ENCODE measurements at places on chromosomes 6 and 20.
A peak's percentile ranks its signal among the peaks of the same experiment; 100 is the strongest.

GRCh38 chr6:118318648-118319047 is 229.4 kb upstream of the PLN start:
- DNase-seq, result no peak

DNA sequence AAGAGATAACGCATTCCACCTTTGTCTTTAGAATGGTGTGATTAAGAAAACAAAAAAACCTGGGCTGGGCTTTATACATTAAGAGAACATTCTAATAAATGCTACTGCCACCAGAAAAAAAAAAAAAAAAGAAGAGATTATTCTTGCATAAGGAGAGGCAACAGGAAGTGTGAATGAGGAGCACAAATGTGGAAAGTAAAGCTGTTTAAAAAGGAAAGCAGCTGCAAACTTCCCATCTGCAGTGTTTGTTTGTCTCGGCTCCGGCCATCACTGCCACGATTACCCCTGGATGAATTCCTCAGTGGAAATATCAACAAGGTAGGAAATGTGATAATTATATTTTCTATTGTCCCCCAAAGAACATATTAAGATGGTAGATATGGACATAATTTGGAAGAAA is 223.9 kb downstream of the PHF3 start:
- peak; percentile 64 for DNase-seq

- no peak for DNase-seq
Observed at GRCh38 chr20:9474835-9475415, 39.5 kb upstream of the LAMP5 start.

DNA sequence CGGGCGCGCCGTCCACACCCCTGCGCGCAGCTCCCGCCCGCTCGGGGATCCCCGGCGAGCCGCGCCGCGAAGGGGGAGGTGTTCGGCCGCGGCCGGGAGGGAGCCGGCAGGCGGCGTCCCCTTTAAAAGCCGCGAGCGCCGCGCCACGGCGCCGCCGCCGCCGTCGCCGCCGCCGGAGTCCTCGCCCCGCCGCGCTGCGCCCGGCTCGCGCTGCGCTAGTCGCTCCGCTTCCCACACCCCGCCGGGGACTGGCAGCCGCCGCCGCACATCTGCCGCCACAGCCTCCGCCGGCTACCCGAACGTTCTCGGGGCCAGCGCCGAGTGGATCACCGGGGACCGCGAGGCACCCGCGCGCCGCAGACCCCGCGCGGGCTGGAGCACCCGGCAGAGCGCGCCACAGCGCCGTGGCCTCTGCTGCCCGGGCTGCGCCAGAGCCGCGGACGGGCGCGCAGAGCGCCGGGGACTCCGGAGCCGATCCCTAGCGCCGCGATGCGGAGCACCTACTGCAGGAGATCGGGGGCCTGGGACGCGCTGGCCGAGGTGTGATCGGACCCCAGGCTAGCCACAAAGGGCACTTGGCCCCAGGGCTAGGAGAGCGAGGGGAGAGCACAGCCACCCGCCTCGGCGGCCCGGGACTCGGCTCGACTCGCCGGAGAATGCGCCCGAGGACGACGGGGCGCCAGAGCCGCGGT is at the start of gene BMP2:
TSS of gene BMP2 (plus strand) at position 151 of the 692 bp plus-strand sequence. CDS start 2,441 bp downstream, outside the sequence.
- DNase-seq, result peak; percentile 83

DNA sequence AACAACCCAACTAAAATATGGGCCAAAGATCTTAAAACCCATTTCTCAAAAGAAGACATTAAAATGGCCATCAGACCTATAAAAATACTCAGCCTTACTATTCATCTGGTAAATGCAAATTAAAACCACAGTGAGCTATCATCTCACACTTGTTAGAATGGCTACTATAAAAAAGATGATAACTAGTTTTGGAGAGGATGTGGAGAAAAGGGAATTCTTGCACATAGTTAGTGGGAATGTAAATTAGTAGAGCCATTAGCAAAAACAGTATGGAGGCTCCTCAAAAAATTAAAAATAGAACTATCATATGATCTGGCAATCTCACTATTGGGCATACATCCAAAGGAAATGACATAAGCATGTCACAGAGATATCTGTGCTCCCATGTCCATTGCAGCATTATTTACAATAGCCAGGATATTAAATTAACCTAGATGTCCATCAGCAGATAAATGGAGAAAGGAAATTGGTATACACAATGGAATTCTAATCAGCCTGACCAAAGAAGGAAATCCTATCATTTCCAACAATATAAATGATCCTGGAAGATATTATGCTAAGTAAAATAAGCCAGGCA is 2.9 kb downstream of the SIRPB1 start:
- DNase-seq, result no peak

DNA sequence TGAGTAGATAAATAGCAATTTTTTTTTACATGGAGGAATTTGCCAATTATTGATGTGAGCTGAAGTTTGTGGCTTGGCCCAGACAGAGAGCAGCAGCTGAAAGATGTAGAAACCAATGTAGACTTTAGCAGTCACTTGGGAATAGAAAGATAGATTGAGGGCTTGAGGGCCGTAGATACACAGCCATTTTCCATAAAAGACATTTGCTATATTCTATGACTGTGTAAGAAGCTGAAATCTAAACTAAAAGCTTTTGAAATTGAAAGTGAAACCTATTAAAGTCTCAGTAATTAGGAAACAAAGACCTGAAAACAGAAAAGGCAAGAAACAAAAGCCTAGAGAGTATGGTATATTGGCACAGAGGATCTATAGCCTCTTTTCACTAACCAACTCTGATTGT is 332.7 kb downstream of the CENPW start:
- DNase-seq, result no peak

GRCh38 chr6:153167907-153168306 is 36.8 kb upstream of the RGS17 start:
- DNase-seq, result no peak

GRCh38 chr6:100657678-100658330 is 193.1 kb upstream of the SIM1 start:
- DNase-seq, result peak; percentile 21

- DNase-seq, result peak; percentile 25
Observed at GRCh38 chr6:36053878-36054277, 26.3 kb downstream of the MAPK14 start.

DNA sequence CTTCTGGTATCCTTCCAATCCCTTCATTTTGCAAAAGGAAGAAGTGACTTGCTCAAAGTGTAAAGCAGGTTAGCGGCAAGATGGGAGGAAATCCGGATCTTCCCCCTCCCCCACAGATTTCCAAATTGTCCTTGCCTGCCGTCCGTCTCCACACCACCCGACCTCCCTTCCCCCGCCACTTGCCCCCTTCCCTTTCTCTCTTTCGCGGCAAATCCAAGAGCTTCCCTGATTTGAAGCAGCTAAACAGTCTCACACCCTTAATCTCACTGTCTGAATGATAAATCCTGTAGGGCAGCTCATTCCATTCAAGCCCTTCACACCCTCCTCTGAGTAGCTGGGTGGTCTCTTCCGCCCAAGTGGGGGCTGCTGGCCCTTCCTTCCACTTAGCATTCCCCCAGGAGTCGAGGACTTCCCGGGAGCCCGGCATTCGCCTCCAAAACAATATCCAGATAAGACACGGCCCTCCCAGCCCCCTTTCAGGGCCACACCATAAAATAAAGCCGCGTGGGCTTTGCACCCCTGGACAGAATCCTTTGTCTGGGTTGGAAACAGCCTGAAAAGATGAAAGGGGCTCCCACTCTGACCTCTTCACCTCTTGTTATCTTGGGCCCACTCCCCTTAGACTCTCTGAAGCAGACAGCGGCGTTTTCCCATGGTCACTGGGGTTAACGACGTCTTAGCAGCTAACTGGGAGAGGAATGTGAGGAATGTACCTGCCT is 44.0 kb upstream of the PIM1 start:
- peak; percentile 58 for DNase-seq

- no peak for DNase-seq
Observed at GRCh38 chr6:43516367-43516696, 394 bp downstream of the YIPF3 start.

- no peak for DNase-seq
Observed at GRCh38 chr6:40163924-40164323, 229.7 kb upstream of the MOCS1 start.

GRCh38 chr6:130994319-130995097 is 68.5 kb downstream of the EPB41L2 start:
- no peak for DNase-seq

GRCh38 chr6:31402324-31403282 is 792 bp upstream of the MICA start:
- DNase-seq, result peak; percentile 40

GRCh38 chr6:90135667-90136066 is 161.0 kb downstream of the BACH2 start:
- DNase-seq, result no peak

DNA sequence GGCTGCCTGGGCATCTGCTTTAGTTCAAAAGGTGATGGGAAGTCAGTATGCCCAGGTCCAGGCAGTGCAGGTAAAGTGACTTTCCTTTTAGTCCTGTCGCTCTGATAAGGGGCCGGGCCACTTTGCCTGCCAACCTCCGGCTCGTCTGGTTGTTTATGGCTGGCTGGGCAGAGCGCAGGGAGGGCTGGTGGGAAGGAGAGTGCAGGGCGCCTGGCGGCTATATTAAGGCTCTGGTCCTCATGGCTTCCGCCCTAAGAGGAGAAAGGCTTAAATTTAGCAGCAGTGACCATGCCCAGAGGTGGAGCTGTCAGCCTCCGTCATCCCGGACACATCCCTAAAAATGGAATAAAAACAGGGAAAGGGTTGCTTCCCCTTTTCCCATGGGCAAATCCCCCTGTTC is 14.6 kb downstream of the GATA5 start:
- DNase-seq, result no peak

DNA sequence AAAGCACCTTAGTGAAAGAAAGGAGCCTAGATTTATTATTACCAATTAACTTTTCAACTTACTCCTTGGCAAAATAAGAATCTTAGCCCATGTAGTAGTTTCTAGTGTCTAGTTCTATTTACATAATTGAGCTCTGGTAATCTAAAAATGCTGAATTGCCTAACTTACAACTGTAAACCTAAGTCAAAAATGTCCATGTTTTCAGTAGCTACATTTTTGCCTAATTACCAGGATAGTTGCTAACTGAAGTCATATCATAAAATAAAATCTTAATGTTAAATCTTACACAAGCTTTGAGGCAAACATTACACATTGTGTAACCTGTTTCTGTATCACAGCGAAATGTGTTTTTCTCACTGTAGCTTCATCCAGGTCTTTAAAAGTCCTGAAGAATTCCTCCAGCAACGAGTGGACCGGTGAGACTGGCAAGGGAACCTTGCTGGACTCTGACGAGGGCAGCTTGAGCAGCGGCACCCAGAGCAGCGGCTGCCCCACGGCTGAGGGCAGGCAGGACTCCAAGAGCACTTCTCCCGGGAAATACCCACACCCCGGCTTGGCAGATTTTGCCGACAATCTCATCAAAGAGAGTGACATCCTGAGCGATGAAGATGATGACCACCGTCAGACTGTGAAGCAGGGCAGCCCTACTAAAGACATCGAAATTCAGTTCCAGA is 7.6 kb upstream of the CLDN20 start:
- DNase-seq, result no peak

GRCh38 chr20:23456873-23457272 is 4.2 kb upstream of the CST11 start:
- DNase-seq, result no peak

DNA sequence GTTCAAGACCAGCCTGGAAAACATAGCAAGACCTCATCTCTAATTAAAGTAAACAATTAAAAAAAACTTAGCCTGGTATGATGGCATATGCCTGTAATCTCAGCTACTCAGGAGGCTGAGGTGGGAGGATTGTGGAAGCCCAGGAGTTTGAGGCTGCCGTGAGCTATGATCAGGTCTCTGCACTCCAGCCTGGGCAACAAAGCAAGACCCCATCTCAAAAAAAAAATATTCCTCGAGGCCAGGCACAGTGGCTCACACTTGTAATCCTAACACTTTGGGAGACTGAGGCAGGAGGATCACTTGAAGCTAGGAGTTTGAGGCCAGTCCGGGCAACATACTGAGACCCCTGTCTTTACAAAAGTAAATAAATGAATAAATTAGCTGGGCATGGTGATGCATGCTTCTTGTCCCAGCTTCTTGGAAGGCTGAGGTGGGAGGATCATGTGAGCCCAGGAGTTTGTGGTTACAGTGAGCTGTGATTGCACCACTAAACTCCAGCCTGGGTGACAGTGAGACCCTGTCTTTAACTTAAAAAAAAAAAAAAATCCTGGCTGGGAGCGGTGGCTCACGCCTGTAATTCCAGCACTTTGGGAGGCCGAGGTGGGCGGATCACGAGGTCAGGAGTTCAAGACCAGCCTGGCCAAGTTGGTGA is 9.3 kb upstream of the C2 start:
- no peak for DNase-seq

GRCh38 chr6:100905067-100905466 is 23.9 kb upstream of the ASCC3 start:
- DNase-seq, result no peak

DNA sequence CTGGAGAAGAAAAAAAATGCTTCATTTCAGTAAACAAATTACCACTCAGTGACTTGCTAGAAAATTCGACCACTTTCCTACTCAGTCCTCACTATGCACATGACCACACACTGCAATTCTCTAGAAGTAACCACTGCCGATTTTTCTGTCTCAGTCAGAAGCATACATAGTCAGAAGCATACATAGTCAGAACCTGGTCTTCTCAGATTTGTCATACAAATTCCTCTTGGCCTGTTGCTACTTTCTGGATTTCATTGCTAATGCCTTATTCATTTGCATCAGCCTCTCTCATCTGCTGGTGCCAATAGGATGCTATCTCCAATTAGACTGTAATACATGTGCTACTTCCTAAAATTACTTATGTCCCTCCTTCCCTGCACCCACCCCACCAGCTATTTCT is 10.2 kb upstream of the KIF16B start:
- no peak for DNase-seq

DNA sequence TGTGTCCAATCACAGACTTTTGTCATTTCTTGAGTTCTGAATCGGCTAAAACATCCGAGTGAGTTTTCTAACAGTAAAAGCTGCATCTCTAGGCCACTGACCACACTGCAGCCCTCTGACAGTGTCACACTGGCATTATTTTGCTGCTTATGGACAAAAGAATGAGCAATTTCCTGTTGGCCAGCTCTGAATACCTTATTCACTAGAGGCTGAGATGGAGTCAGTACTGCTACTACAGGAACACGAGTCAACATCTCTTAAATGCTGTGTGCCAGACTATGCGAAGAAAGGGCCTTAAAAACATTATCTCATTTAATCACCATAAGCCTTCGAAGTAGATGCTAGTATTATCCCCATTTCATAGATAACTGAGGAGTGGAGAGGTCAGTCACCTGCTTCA is 42.5 kb upstream of the IPCEF1 start:
- DNase-seq, result no peak

DNA sequence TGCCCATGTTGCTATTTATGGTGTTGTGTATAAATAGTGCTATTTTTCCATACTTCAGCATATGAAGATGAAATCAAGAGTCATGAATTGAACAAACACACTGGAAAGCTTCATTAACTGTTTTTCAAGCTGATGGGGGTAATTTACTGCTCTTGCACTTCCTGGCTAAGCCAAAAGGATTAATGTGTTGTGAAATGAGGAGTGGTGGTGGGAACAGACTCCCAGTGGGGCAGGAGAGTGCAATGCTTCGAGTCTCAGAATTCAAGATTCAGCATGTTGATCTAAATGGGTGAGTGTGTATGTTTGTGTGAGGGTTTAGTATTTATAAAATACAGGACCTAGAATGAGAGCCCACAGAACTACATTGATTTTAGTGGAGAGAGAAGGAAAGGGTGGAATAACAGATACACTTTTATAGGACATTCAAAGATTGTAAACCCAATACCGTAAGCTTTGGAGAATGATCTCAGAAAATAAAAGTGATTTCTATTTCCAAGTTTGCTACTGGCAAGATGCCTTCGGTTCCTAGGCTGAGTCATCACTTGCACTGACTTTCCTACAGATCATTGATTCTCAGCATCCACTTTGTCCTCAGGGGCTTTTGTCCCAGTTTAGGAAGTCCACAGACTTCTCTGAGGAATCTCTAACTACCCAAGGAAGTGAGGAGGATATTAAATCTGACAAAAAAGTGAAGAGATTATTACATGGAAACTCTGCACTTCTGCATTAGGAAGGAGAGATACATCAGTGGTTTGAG is 303.6 kb downstream of the TRDN start:
- DNase-seq, result no peak

All from lung (tissue), 17 donors.